T-helper 2 cell (primary cell): ENCODE measurements at places on chromosomes 13 and 19.
A peak's percentile ranks its signal among the peaks of the same experiment; 100 is the strongest.

DNA sequence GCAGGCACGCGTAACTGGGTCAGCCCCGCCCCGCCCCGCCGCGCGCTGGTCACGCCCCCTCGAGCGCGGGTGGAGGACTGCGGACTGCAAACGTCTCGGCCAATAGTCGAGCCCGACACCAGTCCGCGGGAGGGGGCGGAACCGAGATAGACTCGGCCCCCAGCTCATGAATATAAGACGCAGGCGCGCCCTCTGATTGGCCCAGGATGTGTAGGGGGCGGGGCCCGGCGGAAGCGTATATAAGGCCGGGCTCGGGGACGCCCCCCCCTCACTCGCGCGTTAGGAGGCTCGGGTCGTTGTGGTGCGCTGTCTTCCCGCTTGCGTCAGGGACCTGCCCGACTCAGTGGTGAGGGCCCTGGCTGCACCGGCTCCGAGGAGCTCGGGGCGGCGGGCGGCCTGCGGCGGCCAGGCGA is at the start of gene CIRBP:
Gene CIRBP (plus strand): TSS at position 268 of the 413 bp plus-strand sequence. CDS start 1,602 bp downstream, outside the sequence.
- peak; percentile 99 for DNase-seq

DNA sequence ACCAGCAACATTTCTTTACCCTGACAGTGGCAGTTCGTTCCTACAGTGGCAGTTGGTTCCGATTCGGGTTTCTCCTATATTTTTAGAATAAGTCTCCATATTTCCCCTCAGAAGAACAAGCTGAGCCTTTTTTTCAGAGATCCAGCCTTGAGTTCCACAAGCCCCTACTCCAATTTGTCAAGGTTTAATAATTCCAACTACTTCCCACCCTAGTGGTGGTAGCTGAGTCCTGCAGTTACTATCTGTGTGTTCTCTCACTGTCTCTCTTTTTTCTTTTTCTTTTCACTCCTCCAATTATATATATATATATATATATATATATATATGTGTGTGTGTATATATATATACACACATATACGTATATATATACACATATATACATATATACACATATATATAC is 1347.3 kb downstream of the PCDH9 start:
- DNase-seq: no peak

GRCh38 chr19:1650650-1651567 is 1.5 kb downstream of the TCF3 start:
- peak; percentile 71 for DNase-seq

- DNase-seq: no peak
Observed at GRCh38 chr19:10812196-10812595, 23.8 kb downstream of the TMED1 start.

DNA sequence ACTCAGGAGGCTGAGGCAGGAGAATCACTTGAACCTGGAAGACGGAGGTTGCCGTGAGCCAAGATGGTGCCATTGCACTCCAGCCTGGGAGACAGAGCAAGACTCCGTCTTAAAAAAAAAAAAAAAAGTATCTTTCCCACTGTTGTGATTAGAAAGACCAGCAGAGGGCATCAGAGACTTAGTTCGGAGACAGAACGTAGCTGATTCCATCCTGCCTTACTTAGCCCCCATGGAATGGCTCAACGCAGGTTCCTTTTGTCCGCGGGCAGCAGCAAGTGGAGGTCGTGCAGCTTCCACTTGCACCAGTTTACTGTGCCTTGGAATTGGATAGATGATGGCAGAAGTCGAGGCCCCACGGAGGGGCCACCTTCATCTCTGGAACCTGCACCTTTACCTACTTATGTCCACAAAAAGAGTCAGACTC is 8.1 kb downstream of the TIMM29 start:
- DNase-seq: peak; percentile 37

DNA sequence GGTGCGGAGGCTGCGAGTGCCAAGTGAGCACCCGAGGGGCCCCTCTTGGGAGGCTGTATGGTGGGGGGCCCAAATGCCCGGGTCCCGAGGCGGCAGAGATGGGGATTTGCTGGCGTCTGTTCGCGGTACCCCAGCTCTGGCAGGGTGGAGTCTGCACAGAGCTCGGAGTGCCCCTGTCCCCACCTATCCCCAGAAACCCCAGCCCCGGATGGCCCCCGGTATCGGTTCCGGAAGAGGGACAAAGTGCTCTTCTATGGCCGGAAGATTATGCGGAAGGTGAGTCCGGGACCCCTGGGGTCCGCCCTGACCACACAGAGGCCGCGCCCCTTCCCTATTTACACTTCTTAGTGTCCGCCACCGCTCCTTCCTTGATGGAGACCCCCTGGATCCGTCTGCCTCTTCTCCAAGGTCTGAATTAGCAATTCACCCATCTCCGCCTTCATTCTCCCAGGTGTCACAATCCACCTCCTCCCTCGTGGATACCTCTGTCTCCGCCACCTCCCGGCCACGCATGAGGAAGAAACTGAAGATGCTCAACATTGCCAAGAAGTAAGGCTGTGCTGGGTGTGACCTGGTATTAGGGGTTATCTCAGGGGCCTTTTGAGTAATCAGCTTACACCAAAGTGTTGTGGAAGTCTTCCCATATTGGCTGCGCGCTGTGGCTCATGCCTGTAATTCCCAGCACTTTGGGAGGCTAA is 630 bp downstream of the PNPLA6 start:
- no peak for DNase-seq

DNA sequence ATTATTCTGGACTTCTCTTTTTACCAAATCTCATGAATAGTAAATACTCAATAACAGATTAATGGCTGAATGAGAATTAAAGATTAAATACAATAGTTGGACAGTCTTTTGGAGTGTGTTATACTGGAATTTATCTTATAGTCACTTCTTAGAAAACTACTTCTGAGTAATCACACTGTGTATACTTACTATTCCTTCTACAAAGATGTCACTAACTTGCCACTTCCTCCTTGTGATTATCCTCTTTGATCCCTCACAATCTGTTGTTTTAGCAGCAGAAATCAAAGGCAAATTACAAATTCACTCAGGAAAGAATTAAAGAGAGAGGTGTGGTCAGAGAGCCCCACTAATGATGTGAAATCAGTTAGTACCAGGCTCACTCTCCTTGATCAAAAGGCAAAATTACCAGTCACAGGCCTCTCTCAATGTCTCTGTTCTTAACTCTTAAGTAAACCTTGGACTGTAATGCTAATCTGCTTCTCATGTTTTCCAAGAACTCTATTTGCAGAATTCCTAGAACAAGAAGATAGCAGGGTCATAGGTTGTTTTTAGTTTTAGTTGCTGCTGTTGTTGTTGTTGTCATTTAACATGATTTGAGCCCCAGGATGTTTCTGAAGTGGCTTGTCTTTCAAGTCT is 37.3 kb upstream of the FNDC3A start:
- DNase-seq: no peak

DNA sequence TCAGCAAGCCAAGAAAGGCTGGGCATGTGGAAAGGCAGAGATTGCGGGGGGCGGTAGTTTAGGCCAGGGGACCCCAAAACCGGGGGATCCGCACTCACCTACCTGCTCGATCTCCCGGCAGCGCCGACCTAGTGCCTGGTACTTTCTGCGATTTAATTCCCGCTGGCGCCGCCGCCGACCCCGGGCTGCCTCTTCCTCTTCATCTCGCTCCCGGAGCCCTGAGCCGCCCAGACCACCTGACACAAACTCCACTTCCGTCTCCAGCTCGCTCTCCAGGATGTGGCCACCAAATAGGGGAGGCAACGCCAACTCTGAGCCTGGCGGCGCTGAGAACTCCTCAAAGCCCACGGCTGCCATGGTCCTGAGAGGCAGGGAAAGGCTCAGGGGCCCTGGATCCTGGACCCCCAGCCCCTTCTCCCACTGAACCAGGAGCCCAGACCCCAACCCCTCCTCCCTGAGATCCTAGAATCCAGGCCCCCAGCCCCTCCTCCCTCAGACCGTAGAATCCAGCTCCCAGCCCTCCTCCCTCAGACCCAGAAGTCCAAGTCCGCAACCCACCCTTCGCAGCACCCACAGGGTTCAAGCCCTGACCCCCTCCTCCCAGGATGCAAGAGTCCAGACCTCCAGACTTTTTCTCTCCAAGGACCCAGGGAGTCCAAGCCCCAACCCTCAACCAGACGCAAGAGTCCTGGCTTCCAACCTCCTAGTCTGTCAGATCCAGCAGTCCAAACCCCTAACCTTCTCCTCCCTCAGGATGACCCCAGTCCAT is 933 bp downstream of the TFPT start:
- DNase-seq: peak; percentile 46

DNA sequence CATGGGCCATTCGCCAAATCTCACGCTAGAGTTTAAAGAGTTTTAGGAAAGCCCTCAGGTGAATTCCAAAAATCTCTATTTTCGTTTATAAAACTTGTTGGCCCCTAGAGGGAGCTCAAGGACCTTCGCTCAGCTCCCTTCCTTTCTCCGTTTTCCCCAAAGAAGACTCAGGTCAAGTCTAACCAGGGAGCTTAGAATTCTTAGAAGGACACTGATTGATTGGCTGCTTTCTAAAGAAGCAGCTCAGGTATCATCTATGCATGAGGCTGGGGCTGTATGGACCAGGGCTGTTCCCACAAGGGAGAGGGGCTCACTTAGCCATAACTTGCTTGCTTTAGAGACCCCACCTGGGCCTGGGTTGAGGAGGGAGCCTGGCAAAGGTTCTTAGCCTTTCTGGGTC is 20.5 kb downstream of the DZIP1 start:
- no peak for DNase-seq

DNA sequence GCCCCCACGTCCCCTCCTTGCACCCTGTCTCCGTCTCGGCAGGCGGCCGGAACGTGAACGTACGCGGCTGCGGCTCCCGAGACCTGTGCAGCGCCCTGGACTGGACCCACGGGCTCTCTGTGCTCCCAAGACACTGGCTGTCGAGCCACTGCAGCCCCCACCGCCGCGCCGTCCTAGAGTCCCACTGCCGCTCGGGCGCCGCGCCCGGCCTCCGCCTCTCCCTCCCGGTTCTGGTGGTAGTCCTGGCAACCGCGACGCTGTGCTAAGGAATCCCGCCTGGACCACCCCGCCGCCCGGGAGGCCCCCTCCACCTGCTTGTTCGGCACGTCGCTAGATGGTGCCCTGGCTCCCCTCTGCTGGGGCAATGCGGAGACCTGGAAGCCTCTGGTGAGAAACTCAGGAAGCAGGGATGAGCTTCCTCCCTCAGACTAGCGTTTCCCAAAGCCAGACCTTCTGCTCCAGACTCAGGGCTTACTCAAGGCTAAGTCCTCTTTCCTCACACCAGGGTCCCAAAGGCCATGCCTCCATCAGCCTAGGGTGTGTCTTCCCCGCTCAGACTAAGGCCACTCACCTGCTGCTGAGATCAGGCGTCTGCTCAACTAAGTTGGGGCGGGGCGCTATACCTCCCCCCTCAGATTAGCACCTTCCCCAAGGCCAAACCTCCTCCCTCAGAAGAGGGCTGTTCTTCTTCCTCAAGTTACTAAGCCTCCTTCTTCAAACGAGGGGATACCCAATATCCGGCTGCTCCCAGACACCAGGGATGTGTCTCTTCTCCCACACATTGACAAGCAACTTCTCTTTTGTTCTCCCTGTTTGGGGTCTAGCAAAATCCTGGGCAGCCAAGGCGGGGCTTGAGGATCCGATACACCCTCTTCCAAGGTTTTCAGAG is 16.1 kb upstream of the IRGC start:
- DNase-seq: no peak

DNA sequence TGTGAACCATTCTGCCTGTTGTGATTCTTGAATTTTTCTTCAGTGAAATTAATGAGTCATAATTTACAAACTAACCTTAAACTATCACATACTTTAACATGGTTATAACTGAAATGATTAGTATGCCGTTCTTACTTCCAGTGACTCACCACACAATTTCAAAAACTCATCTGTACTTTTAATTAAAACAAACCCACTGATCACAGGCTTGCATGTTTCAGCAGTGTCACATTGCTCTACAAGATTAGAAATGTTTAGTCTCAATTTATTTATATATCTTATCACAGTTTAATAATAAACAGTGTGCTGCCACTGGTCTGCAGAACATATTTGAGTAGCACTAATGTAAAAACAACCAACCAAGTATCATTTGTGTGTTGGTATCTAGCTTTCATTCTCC is 2227.9 kb upstream of the PCDH20 start:
- DNase-seq: no peak

DNA sequence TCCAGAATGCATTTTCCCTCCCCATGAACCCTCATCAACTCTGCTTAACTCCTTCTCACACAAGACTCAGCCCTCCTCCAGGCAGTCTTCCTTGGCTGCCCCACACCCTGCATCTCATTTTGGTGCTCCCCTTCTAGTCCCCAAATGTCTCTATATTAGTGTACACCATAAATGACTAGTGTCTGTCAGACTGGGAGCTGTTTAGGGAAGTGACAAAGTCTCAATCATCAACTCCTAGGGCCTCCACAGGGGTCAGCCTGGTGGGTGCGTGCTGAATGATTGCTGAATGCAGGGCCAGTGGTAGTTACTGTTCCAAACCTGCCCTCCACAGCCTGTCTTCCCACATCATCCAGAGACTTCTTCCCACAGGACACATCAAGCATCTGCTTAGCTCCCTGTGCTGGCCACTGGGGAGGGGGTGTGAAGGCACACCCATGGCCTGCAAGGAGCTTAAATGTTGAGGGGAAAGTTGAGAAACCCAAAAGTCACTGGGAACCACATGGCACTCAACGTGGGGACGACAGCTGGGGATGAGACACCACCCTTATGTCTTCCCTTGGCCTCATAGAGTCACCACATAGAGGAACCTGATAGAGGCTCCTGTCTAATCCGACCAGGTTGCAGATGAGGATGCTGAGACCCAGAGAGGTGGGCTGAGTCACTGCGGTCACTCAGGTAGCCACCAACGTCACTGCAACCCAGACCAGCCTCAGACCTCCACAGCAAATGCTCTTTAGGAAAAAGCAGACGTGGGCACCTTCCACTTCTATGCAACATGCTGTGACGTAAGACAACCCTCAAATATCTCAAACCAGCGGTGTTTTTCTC is 79.3 kb upstream of the TM9SF2 start:
- no peak for DNase-seq

- DNase-seq: no peak
Observed at GRCh38 chr13:43171489-43171888, 148.1 kb downstream of the DNAJC15 start.

- no peak for DNase-seq
Observed at GRCh38 chr13:100460266-100460665, 128.3 kb downstream of the GGACT start.

DNA sequence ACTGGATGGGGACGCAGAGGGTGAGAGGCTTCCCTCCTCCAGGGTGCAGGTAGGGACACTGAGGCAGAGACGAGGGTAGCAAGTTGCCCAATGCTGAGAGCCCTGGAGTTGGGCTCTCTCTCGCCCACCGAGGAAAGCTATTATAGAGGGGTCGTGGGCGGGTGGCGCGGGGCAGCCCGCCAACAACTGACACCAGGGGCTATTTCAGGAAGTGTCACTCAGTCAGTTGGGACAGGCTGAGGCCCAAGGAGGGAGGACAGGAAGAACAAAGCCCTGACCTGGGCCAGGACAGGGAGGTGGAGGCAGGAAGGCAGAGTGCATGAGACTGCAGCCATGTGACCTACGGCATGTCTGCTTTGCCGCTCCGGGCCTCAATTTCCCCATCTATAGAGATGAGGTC is 29.9 kb downstream of the TINCR start:
- DNase-seq: no peak

GRCh38 chr19:14248578-14249011 is 42.6 kb upstream of the ADGRL1 start:
- peak; percentile 6 for DNase-seq
